ENCODE measurements at places on chromosomes 7 and 10.
A peak's percentile ranks its signal among the peaks of the same experiment; 100 is the strongest.

- no peak for DNase-seq
These were observed 17.8 kb upstream of the MAGI2 start for GRCh38 chr7:79471283-79471682.

GRCh38 chr7:51881309-51881708, 564.7 kb upstream of the COBL start:
- DNase-seq: no peak

DNA sequence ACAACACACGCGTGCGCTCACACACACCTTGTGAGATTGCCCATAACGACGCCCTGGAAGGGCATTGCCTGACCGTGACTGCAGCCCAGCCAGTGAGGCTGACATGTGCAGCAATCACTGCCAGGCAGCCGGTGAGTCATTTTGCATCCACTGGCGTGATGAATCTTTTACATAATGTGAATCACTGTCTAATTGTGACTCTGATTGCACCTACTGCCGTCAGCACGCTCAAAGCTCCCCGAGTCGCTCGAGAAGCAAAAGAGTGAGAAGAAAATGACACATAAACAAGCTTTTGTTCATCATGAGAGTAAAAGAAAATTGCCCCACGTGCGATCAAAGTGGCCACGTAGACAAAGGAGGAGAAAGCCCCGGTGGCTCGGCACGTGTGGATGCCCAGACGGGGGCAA, 117.4 kb upstream of the PFKP start:
- DNase-seq: no peak

DNA sequence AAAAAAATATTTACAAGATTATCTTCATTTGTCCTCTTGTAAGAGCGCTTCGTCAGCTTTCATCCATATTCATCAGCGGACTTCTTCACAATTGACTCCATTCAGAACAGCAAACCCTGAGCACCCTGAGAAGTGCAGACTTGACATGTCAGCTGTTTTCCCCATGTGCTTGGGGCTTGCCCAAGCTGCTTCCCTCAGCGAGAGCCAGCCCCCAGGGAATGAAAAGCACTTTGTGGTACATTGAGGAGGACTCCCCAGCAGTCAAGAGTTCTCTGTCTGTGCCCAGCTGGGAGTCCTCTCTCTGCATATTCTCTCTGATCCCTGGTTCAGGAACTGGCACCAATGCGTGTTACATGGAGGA, 22.7 kb downstream of the HKDC1 start:
- no peak for DNase-seq

DNA sequence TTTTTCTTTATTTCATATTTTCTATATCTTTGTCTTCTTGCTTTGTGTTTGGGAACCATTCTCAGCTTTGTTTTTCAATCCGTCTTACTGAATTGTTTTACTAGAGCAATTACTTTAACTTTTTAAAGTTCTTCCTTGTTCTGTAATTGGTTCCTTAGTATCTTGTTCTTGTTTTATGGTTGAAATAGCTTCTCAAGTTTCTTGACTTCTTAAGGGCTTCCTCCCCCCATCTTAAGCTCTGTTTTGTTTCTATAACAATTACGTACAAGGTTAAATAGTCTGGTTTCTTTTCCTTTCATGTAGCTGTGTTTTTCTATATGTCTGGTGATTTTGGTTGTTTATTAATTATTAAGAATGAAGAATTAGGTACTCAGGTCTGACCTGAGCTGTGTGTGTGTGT, 158.0 kb downstream of the SDHAF3 start:
- DNase-seq: no peak

GRCh38 chr10:104218751-104219150, 13.4 kb downstream of the CFAP43 start:
- no peak for DNase-seq

DNA sequence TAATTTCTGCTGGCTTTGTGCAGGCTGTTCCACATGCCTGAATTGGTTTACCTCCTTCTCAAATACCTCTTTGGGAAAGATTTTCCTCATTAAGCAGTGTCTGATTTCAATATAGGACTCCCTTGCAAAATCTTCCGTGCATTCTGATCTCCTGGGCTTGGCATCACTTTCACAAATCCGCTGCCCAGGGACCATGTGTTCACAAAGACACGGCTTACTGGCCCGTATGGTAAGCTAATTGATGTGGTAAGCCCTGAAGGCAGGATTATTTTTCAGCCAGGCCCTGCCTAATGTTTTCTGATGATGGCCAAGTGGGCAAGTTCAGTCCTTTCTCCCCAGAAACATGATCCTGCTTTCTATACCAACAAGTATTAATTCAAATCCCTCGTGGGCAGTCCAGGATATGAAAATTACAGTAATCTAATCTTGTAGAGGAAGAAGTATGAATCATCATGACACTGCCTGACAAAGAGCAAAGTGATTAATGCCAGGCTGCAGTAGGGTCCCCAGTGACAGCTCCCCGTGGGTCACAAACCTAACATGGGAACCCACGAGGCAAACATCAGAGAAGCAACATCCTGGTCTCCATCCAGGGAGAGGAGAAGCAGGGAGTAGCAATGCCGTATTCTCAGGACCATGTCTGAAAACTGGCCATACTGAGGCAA, 11.6 kb upstream of the SVIL start:
- no peak for DNase-seq

GRCh38 chr10:102225646-102226541, at the start of gene ELOVL3:
ELOVL3 (plus strand) TSS chr10:102226299; CDS start chr10:102226549, 250 bp downstream.
- peak; percentile 79 for DNase-seq

- DNase-seq: no peak
These were observed 27.5 kb downstream of the LOXL4 start for GRCh38 chr10:98240524-98240923.

GRCh38 chr7:96174812-96175211, 147.1 kb downstream of the SLC25A13 start:
- no peak for DNase-seq

- no peak for DNase-seq
These were observed 4.7 kb upstream of the ABLIM1 start for GRCh38 chr10:114662646-114663217.

Measured in NCI-H774 (cell line).